ENCODE measurements at places on chromosomes 16 and 17.

- DNase-seq: no peak
Measured at GRCh38 chr17:2936771-2937321, 126.6 kb downstream of the OR1D5 start.

GRCh38 chr17:70352834-70353233 lies 183.5 kb downstream of the KCNJ2 start:
- DNase-seq: no peak

- DNase-seq: no peak
Measured at GRCh38 chr17:74703311-74703710, 9.4 kb downstream of the CD300LF start.

DNA sequence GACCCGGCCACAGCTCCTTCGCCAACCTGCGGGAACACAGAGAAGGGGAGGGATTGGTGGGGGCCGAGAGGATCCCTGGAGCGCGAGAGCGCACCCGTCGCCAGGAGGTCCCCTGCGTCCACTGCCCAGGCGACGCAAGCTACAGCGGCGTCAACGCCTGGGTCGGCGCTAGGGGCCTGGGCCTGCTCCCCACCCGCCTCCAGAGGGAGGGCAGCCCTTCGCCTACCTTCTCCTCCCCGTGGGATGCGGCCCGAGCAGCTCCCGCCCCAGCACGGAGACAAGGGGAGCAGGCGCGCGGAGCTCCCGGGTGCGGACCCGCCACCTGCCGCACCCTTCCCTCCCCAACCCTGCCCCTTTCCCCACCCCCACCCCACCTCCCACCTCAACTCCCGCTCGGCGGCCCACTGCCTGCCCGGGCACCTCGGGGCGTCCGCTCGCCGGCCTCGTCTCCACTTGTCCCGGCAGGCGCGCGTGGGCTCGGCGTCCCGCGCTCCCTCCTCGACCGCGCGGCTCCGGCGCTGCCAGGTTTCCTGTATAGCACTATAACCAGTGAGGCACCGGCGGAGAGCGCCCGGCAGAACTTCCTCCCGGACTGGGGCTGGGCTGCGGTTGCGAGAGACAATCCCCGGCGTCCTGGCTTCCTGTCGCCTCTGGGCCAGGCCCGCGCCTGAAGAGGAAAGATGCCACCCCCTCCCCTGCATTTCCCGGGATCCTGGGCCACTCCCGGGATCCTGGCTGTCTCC lies 119.1 kb upstream of the SMURF2 start:
- no peak for DNase-seq

DNA sequence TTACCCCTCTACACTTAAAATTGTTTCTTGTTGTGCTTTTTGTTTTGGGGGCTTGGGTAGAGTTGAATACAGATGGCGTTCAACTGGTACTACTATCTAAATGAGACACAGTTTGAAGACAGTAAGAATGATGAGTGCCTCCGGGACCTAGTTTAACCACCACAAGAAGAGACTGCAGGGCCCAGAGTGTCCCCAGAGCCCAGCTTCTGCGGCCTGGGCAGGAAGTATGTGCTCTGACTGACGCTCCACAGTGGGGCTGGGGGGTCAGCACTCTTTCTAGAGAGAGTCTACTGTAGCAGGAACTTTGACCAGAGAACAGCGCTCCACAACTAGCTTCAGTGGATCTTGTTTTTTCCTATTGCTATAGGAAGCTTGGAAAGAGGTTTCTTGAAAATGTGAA lies 174.0 kb downstream of the VPS53 start:
- no peak for DNase-seq

DNA sequence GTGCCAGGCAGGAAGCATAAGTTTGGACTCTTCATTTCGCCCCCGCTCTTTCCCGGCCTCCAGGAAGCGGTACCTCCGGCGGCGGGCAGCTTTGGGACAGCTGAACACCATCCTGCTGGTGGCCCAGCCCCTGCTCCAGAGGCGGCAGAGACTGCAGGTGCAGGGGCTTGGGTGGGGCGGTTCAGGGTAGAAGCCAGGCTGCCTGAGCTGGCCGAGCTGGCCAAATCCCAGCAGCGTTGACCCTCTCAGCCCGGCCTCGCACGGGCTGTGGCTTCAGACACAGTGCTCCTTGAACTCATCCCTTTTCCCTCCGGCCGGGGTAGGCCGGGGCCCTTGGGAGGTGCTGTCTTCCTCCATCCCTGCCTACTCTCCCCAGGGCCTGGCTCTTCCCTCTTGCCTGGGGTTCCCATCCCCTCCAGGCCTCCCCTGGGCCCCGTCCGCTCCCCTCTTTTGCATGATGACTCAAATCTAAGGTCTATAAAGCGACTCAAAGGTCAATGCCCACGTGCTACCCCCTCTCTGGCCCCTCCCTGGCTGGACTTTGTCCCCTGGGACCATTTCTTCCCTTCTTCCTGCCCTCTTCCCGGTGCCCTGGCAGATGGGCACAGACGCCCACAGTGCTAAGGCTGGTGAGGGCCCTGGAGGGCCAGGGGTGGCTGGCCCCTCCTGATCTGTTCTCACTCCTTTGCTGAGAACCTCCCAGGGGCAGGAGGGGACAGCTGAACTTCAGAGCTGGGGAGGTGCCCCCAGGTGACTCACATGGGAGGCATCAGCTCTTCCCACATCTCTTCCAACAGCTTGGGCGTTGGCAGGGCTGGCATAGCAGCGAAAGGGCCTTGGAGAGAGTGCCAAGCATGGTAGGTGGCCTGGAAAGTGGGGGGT lies 22.7 kb downstream of the MYO15B start:
- no peak for DNase-seq

DNA sequence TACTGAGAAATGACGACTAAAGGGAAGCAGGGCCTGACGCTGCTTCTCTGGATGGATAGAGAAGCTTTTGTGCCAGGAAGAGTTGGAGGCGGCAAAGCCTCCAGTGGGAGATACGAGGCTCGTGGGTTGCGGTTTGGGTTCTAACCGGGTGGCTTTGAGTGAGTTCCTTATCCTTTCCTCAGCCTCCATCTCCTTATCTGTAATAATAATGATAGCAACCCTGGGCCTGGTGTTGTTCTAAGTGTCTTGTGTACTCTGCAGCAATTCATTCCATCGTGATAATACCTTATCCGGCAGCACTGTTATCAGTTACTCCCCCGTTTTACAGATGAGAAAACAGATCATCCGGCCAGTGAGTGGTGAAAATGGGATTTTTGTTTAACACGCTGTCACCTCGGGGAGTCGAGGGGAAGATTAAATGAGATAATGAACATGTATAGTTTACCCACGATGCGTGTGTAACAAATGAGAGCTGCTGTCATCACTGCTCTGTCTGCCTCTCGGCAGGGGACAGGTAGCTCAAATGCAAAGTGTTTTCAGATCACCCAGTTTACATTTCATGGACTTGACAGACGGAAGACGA lies 52.0 kb upstream of the LHX1 start:
- DNase-seq: no peak

- DNase-seq: peak; percentile 43
Measured at GRCh38 chr17:28227316-28228108, 91.5 kb upstream of the TMEM97 start.

- DNase-seq: peak; percentile 41
Measured at GRCh38 chr16:57479205-57479975, 6.9 kb downstream of the DOK4 start.

- no peak for DNase-seq
Measured at GRCh38 chr17:61221597-61222471, 177.8 kb upstream of the TBX2 start.

GRCh38 chr17:34131386-34131785 lies 123.7 kb upstream of the CCL2 start:
- DNase-seq: no peak

Data from head of caudate nucleus (tissue), 42 donors.